ENCODE measurements at places on chromosomes 5 and 9.

DNA sequence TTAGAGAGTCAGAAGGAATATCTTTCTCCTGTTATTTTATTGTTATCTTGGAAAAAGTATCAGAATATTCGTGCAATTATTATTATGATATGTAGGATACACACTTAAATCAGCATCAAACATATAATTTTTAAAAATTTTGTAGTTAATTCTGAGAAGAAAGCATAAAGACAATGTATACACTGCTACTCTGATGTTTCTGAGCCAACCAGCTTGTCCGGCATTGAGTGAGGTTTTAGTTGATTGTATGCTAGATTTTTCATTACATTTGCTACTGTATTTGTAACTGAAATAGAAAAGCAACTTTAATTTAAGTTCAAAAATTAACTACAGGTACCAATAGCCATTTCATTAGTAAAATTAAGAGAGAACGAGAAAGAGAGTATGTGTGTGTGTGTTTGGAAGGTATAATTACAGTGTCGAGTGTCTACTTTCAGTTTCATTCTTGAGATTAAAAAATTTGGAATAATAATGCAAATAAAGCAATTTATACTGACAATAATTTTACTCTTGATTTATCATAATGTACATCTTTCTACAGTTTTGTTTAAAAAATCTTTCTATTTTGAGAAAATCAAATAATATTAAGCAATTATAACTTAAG is 160.4 kb upstream of the CDH12 start:
- DNase-seq: no peak

GRCh38 chr5:68534956-68535520 is 319.5 kb downstream of the PIK3R1 start:
- no peak for DNase-seq

GRCh38 chr9:123689701-123690428 is 240.1 kb downstream of the DENND1A start:
- no peak for DNase-seq

DNA sequence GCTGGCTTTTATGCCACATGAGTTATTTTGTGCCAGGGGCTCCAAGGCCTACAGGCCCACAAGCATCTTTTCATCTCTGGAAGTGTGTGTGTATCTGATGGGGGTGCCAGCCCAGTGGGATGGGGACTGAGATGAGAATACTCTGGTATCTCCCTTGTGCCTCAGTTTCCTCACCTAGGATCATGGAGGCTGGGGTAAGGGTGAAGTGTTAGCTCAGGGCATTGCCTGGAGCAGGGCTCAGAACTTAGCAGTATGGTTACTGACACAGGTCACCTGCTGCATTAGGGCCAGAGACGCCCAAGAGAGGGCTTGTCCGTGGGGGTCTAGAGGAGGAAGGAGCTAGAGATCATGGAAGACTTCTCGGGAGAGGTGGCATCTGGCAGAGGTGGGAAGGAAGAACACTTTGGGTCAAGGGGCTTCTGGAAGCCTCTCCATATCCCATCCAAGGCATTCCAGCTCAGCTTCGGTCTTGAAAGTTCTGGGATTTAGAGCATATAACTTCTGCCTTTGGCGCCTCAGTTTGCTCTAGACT is 742 bp upstream of the WNK2 start:
- DNase-seq: no peak

- no peak for DNase-seq
Observed at GRCh38 chr9:130072515-130073235, 19.0 kb downstream of the GPR107 start.

DNA sequence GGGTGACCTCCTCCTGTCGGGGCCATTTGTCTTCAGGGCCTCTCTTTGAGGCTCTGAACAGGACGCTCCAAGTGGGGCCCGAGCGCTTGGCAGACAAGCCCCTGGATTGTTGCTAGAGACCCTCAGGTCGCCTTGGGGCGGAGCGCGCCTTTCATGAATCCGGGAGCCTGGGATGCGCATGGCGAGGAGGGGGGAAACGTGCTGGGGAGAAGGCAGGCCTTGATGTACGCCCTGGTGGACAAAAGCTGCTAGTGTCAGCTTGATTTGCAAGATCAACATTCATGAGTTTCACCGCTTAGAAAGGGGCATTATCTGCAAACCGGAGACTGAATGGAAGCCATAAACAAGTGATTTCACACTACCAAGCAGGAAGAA is 226.3 kb downstream of the SMARCA2 start:
- DNase-seq: peak; percentile 72

DNA sequence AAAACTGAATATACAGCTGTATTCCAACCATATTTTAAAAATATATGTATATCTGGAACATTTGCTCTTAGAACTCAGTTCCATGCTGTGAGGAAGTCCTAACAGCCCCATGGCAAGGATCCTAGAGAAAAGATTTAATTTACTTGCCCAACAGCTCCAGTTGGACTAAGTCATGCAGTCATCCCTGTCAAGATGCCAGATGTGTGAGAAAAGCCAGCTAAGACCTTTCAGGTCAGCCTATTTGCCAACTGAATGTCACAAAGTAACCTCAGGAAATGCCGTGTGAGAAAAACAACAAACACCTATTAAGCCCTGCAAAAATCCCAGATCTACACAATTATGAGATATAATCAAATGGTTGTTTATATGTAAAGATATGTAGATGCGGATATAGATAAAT is 416.3 kb downstream of the NR2F1-AS1 start:
- DNase-seq: no peak

- no peak for DNase-seq
Observed at GRCh38 chr9:112179816-112180215, 4.7 kb upstream of the SUSD1 start.

DNA sequence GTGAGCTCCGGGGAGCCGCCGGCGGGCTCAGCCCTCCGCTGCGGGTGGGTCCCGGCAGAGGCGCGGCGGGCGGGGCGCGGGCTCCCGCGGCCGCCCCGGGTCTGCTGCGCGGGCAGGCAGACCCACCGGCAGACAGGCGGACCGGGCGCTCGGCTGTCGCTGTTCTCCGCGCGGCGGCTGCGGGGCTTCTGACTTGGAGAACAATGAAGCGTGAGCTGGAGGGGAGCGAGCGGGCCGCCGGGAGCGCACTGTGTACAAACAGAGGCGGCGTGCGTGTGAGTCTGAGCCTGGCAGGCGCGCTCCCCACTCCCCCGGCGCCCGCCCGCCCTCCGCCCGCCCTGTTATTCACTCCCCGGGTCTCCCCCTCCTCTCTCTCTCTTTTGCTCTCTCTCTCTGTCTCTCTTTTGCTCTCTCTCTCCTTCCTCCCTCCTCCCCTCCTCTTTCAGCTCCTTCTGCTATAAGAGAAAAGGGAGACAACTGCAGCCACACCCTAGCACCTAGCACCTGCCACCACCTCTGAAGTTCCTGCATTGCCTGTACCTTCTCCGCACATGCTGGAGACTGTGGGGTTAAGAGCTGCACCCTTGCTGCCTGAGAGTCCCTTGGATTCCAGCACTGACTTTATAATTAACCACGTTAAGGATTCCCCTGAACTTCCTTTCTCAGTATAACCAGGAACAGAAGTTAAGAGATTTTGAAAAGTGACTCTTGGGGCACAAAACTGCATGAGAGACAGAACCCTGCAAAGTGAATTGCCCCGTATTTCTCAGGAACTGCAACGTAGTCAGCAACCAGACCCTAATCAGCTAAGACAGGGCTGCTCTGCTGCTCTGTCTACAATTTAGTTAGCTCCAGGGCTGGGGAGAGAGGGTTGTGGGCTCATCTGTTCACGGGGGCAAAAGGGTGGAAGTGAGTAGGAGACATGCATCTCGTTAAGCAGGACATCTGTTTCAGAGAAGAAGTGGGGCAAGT is at the start of gene EDIL3:
EDIL3 (minus strand) TSS at position 277 of the 972 bp plus-strand sequence. CDS start 506 bp downstream, outside the sequence.
- DNase-seq: no peak

DNA sequence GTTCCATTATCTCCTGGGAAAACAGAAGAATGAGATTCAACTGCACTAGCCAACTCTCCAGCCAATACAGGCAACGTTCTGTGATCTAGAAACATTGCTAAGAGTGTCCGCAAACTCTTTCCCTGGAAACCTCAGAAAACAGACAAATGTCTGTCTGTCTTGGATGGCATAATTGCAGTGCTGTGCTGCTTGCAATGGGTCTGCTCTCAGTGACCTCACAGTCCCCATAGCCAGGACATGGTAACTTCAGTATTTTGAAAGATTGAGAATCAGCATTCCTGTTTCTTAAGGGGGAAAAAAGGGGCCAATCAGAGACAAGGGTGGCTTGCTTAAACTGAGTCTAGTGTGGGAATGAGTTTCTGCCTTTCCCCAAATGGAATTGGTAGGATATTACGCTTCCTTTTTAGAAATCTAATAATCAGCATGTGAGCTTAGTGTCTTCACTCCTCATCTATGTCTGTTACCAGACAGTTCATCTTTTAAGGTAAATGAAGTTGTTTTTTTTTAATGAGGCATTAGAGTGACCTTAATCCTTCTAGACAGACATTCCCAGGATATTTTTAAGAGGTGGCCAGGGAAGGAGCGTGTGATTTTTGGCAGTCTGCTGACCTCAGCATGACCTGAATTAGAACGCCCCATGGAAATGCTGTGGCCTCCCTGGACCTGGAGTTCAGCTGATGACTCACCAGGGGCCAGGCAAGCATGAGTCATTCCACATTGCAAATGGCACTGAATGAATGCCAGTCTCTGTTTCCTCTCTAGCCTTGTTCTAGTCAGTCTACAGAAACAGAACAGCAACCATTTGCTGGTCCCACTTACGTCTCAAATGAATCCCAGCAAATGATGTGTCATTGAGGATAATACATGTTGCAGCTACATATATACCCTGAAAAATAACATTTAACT is 210.2 kb upstream of the ACTBL2 start:
- peak; percentile 66 for DNase-seq

- DNase-seq: no peak
Observed at GRCh38 chr9:127201731-127202130, 62.8 kb upstream of the GARNL3 start.

DNA sequence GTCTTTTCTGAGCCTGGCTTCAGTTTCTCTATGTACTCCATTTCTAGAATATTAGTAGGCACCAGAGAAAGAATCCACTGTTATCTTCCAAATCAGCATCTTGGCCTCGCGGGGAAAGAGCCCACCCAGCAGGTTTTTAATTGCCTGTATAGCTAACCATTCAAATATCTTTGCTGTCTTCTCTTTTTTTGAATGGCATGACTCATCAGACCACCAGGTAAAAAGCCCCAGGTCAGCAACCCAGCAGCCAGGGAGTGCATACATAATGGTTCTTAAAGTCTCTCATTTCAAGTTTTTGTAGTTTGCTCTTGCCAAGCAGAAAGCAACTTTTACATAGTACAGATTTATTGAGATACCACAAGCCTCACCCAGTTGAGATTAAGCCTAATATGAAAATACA is 50.7 kb downstream of the TMEM167A start:
- no peak for DNase-seq

- DNase-seq: no peak
Observed at GRCh38 chr5:33842456-33842855, 49.3 kb downstream of the ADAMTS12 start.

GRCh38 chr9:69028754-69029153 is 6.8 kb upstream of the FXN start:
- DNase-seq: no peak

DNA sequence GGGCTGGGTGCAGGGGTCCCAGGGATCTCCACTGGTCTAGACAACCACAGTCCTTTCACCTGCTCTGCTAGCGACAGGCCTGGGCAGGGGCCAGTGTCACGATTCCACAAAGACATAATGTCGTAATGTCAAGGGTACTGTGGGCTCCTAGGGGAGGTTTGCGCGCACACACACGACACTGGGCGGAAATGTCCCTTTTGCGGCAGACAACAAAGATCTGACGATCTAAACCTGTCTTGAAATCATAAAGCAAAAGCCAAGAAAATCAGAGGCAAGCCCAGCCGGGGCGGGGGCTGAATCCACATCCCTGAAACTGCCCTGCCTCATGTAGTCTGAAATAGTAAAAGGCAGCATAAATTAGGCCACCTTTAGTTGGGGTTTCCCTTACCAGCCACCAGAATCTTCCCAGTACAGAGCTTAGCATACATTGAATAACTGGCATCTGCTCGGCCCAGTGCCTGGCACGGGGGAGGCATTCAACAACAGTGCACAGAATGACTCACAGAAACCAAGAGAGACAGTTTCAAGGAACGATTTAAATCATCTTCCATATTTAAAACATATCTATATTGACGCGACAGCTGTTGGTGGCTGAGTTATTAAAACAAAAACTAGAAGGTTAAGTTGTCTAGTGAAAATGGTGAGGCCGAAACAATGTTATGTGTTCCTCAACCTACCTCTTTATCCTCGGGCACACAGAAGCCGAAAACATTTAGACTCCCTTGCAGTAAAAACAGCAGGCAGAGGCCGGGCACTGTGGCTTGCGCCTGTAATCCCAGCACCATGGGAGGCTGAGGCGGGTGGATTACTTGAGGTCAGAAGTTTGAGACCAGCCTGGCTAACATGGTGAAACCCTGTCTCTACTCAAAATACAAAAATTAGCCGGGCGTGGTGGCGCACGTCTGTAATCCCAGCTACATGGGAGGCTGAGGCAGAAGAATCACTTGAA is 151.0 kb downstream of the MYO10 start:
- no peak for DNase-seq

- DNase-seq: no peak
Observed at GRCh38 chr5:765948-766631, 18.4 kb downstream of the ZDHHC11B start.

DNA sequence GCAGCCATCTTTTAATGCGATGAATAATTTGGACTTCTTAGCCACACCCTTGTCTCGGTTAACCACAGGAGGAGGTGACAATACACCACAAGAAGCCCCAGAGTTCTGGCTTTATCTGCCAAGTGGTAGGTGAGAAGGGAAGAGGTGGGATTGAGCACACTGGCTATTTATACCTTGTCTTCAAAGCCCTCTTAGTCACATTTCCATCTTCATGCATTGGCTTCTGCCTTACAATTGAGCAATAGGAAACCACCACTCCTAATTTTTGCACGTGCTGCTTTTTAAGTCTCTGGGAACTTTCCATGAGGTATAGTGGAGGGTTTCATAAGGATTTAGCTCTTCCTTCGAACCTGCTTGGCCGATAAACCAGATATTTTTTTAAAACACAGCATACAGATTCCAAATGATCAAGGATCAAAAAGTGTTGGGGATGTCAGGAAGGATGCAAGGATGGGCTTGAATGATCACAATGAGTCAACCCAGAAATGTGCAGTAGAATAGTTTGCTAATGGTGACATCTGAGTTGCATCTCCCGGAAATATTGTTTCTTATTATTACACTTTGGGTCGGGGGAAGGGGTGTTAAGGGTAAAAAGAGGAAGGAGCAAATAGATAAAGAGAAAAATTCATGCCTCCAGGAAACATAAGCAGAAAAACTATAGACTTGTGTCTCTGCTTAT is 25.5 kb downstream of the PLAC8L1 start:
- DNase-seq: peak; percentile 13

- no peak for DNase-seq
Observed at GRCh38 chr9:69299315-69299714, 25.7 kb upstream of the ENTREP1 start.

Data from AG09309 (cell line).